ENCODE measurements at places on chromosomes 3 and 15.

- DNase-seq = no peak
These were observed 42.5 kb downstream of the CHCHD4 start for GRCh38 chr3:14082108-14082657.

- no peak for DNase-seq
These were observed 39.0 kb downstream of the CYP11A1 start for GRCh38 chr15:74328331-74329056.

DNA sequence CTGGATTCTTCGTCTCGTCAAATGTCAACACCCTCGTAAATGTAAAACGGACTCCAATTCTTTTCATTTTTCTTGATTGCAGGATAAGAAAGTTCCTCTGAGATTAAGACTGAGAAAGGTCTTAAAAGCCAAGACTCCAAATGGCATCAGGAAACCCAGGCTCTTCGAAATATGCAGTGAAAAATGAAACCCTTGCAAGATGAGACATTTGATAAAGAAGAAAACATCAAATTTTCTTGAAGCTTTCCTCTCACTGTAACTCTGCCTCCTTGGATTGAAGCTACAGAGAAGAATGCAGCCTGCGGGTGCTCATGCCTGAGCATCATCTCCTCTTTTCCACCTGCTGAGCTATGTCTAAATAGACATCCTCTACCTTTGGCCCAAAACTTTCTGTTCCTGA is 342.4 kb upstream of the THBS1 start:
- no peak for DNase-seq

DNA sequence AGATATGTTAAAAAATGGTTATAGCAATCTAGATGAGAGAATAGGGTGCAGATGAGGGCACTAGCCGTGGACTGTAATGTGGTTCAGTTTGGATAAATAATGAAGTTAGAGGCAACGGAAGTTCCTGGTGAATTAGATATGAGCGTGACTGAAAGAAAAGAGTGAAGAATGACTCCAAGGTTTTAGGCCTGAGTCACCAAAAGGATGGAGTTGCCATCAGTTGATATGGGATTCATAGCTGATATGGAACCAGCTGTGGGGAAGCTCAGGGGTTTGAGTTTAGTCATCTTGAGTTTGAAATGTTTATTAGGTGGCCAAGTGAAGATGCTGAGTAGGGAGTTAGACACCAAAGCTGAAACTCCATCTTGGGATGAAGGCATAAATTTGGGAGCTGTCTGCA is 66.2 kb downstream of the SSR3 start:
- DNase-seq = no peak

DNA sequence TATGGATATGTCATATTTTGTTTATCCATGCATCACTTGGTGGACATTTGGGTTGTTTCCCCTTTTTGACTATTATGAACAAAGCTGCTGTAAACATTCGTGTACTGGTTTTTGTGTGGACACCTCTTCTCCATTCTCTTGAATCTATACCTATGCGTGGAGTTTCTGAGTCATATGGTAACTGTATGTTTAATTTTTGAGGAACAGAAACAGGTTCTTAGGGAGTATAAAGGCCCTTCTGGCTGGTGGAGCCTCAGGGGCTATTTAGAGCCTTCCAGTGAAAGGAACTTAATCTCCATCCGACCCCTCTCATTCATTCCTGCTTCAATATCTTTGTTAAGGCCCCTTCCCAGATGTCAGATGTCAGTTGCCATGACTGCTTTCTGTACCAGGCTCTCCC is 14.1 kb upstream of the CTXND1 start:
- no peak for DNase-seq

- no peak for DNase-seq
These were observed 35.7 kb downstream of the ACAD9 start for GRCh38 chr3:128914966-128915645.

GRCh38 chr3:40741729-40742128 is 217.0 kb downstream of the ZNF621 start:
- DNase-seq = no peak

- DNase-seq = no peak
These were observed 62.0 kb upstream of the ACP3 start for GRCh38 chr3:132255041-132255745.

DNA sequence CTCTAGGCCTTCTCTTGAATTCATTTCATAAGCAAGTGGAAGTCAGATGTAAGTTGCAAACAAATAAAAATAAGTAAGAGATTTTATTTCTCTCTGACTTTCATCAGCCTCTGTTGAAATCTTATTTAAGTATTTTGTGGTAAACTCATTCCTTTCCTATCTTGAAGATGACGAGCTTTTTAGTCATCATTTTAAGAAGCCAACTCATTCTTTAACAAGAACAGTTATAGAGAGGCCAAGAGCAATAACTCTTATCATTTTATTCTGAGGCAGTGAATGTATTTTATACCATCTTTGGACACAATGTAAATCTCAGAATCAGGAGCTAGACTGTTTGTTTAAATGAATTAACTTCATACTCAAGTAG is 147.5 kb upstream of the MBNL1 start:
- DNase-seq = no peak

GRCh38 chr3:72346526-72346926 is 501.7 kb downstream of the SHQ1 start:
- DNase-seq = no peak

DNA sequence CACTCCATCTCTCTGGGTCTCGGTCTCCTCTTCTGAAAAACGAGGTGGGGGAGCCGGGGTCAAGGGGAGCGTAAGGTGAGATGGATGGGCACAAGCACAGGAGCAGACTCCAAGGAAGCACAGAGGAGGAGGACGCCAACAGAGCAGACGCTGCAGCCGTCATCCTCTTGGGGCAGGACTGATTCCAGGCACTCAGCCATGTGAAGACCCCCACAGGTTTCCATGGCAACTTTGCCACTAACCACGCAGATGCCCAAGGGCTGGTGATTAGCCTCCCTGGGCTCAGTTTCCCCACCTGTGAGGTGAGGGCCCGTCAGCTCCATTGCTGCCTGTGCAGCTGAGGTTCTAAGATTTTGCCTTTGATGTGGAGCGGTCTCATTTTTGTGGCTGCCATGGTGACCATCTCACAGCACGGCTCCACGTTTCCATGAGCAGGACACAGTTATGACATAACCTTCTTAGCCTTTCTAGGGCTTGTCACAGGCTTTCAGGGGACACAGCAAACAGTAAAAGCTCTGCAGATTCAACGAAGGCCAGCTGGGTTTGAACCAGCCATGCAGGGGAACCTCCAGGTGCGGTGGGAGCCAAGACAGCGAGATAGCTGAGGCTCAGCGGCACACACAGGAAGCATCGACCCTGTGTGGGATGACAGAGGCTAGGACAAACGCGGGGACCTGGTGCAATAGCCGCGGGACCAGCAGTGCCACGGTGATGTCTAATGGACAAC is 170.3 kb downstream of the NUP210 start:
- no peak for DNase-seq

- DNase-seq = no peak
These were observed 19.4 kb upstream of the ALAS1 start for GRCh38 chr3:52178537-52178936.

GRCh38 chr3:134879990-134880389 is 84.9 kb downstream of the EPHB1 start:
- DNase-seq = no peak

DNA sequence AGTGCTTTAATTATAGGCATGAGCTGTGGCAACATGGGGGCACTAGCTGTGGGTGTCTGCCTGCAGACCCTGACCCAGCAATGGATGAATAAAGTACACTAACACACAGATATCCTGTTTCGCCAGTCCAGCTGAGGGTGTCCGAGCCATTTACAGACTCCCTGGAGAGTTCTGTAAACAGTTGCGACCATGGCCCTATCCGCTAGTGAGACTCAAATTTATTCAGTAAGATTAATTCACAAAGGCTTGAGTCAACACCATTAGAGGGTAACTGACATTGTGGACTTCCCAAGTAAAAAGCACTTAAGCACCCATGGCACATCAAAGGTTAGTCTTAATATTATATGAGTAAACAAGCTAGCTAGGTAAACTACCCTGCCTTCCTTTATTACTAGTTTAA is 161.6 kb downstream of the TBL1XR1 start:
- DNase-seq = no peak

- no peak for DNase-seq
These were observed 185.2 kb downstream of the MEIS2 start for GRCh38 chr15:36914960-36915808.
